H1 (cell line): ENCODE measurements at places on chromosomes 1 and 21.

GRCh38 chr1:226787071-226787470, 48.0 kb upstream of the ITPKB start:
- no peak overlapping the region for H3K4me3 ChIP-seq
- H3K27me3 ChIP-seq = no peaks in the 10 kb centered on the region
- H3K36me3 ChIP-seq = no peaks in the 10 kb centered on the region
- DNase-seq = no peak
- no peak overlapping the region for H3K27ac ChIP-seq
- no peaks in the 10 kb centered on the region for H3K4me1 ChIP-seq

DNA sequence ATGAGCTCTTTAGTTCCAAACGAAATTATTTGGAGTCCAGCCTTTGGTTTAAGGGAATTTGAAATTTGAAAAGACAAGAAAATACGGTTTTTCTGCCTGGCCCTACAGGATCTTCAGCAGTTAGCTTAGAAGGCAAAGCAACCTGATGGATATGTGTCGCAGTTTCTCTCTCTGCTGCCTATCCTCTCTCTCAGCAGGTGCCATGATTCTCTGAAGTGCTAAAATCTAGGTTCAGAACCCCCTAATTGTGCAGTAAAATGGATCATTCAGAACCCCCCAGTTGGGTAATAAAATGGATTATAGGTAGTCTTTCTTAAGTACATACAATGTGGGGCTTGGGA, 446 bp upstream of the DEPDC1 start:
- H3K4me3 ChIP-seq = peak overlapping the region; percentile 98
- no peaks in the 10 kb centered on the region for H3K36me3 ChIP-seq
- no peaks in the 10 kb centered on the region for H3K27me3 ChIP-seq
- H3K27ac ChIP-seq = no peak overlapping the region

- DNase-seq = no peak
- H3K4me3 ChIP-seq = no peak overlapping the region
- H3K4me1 ChIP-seq = no peaks in the 10 kb centered on the region
- H3K36me3 ChIP-seq = peaks cover 12% of the 10 kb centered on the region; the same call in 1 of the 2 replicates
These were observed 4.0 kb downstream of the POLR3C start for GRCh38 chr1:145827966-145828365.

GRCh38 chr1:218674280-218674773, 329.2 kb downstream of the TGFB2 start:
- peak; percentile 77 for DNase-seq
- H3K4me1 ChIP-seq = no peaks in the 10 kb centered on the region
- H3K27me3 ChIP-seq = no peaks in the 10 kb centered on the region
- no peak overlapping the region for H3K4me3 ChIP-seq
- no peak overlapping the region for H3K27ac ChIP-seq

DNA sequence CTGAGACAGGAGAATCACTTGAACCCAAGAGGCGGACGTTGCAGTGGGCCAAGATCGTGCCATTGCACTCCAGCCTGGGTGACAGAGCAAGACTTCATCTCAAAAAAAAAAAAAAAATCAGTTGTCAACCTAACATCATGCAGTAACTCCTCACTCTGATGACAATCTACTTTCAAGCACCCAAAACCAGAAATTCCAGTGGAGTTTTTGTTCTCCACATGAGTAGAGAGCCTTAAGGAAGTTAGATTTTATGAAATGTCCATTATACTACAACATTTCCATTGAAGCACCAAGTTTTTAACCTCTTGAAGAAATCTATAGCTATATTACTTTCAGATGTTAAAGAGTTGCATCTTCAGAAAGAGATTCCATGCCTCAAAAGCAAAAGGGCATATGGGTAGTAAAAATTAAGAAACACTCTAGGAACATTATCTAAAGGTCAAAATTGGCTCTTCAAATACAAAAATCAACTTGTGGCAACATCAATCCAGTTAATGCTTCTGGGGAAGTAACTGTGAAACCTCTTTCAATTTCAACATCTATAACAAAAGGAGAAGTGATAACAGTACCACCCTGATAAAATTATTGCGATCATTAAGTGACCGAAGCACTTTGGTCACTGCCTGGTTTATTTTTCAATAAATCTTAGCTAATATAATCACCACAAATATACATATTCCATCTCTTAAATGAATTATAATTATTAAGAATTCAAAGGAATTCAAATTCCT, 7.7 kb downstream of the LPGAT1 start:
- H3K4me1 ChIP-seq = no peaks in the 10 kb centered on the region
- no peaks in the 10 kb centered on the region for H3K27me3 ChIP-seq
- no peak for DNase-seq
- H3K27ac ChIP-seq = no peak overlapping the region
- no peak overlapping the region for H3K4me3 ChIP-seq
- H3K36me3 ChIP-seq = no peaks in the 10 kb centered on the region

DNA sequence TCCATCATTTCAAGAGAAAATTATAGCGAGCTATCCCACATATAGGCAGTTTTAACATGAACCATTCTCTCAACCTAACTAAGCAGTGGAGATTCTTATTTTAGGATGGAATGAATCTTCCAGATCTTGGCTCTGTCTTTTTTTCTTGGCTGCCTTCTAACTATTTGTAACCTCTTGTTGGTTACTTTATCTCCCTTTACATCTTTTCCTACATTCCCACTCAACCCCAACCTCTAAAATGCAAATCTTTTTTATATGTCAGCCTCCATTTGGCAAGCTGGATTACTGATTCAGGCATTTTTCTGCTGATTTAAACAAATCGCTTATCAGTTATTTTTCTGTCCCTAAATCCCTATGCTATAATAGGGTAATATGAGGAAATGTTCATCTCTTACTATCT, 46.9 kb upstream of the LHX8 start:
- H3K4me3 ChIP-seq = no peak overlapping the region
- H3K27me3 ChIP-seq = no peaks in the 10 kb centered on the region
- no peak for DNase-seq

GRCh38 chr1:115069659-115070308, 19.5 kb downstream of the TSPAN2 start:
- no peak overlapping the region for H3K27ac ChIP-seq
- H3K4me3 ChIP-seq = no peak overlapping the region
- no peak for DNase-seq
- no peaks in the 10 kb centered on the region for H3K4me1 ChIP-seq
- H3K27me3 ChIP-seq = no peaks in the 10 kb centered on the region

- H3K36me3 ChIP-seq = no peaks in the 10 kb centered on the region; the same call in 1 of the 2 replicates
- H3K4me3 ChIP-seq = no peak overlapping the region
- H3K4me1 ChIP-seq = peaks cover 4% of the 10 kb centered on the region
- H3K27ac ChIP-seq = no peak overlapping the region
- DNase-seq = no peak
- peaks cover 5% of the 10 kb centered on the region; the same call in 1 of the 2 replicates for H3K27me3 ChIP-seq
These were observed 92.1 kb downstream of the NIBAN1 start for GRCh38 chr1:184881941-184882913.

- H3K4me3 ChIP-seq = no peak overlapping the region
- H3K27ac ChIP-seq = no peak overlapping the region
- peaks cover 7% of the 10 kb centered on the region for H3K4me1 ChIP-seq
These were observed 30.4 kb upstream of the LBR start for GRCh38 chr1:225458222-225458631.

DNA sequence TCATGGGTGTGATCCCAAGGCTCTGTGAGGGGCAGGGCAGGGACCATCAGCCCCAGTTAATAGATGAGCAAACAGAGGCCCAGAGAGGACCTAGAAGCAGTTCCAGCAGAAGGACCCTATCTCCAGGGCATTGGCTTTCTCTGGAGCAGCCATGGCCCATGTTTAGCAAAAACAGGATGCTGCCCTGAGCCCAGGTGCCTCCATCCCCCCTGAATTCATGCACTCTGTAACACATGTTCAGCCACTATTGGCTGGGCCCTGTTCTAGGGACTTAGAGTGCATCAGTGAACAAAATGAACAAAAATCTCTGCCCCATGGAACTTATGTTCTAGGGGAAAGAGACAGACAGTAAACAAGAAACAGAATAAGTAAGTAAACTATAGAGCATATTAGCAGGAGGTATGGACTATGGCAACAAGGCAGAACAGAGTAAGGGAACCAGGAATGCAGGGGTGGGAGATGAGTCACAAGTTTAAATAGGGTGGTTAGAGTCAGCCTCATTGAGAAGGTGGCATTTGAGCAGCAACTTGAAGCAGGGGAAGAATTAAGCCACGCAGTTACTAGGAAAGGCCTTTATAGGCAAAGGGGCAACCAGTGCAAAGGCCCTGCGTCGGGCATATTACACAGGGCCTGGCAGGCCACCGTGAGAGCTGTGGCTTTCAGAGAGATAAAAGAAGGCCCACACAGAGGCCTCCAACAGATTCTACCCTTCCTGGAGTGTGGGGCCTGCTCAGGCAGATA, 185.9 kb upstream of the EDN2 start:
- DNase-seq = no peak
- no peak overlapping the region for H3K4me3 ChIP-seq
- no peaks in the 10 kb centered on the region; the same call in 1 of the 2 replicates for H3K27me3 ChIP-seq
- no peaks in the 10 kb centered on the region for H3K4me1 ChIP-seq

DNA sequence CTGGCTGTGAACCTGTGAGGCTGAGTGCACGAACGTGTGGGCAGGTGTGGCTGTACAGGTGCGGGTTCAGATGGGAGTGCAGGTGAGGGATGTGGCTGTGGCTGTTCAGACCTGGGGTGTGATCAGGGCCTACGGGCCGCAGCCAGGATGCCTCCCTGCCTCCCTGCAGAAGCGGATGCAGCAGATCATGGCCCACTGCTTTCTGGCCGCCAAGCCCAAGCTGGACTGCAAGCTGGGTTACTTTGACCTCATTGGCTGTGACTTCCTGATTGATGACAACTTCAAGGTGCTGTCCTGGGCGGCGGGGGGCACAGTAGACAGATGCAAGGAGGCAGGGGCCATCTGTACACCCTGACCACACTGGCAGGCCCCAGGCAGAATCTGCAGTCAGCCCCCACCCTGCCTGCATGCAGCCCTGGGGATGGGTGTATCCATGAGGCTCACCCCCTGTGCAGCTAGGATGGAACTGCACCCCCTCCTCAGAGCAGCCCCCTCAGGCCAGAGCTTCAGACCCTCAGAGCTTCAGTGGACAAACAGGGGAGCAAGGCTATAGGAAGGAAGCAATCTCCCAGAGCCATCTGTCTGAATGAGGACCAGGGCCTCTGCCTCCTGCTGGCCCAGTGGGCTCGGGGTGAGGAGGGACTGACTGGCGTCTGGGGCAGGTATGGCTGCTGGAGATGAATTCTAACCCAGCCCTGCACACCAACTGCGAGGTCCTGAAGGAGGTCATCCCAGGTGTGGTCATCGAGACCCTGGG, 9.8 kb downstream of the TNFRSF18 start:
- H3K36me3 ChIP-seq = no peaks in the 10 kb centered on the region
- H3K27me3 ChIP-seq = peaks cover 2% of the 10 kb centered on the region
- H3K27ac ChIP-seq = no peak overlapping the region
- no peak overlapping the region for H3K4me3 ChIP-seq
- H3K4me1 ChIP-seq = peaks cover 4% of the 10 kb centered on the region; the same call in 1 of the 2 replicates
